Heart left ventricle (tissue), 16 donors: ENCODE measurements at places on chromosomes 13 and 19. TPM values are rescaled to one million over a fixed set of nuclear protein-coding genes. Genes with fewer than 3 reads are reported as not detected.

The OR7C1 gene
- not detected for polyA plus RNA-seq

DNA sequence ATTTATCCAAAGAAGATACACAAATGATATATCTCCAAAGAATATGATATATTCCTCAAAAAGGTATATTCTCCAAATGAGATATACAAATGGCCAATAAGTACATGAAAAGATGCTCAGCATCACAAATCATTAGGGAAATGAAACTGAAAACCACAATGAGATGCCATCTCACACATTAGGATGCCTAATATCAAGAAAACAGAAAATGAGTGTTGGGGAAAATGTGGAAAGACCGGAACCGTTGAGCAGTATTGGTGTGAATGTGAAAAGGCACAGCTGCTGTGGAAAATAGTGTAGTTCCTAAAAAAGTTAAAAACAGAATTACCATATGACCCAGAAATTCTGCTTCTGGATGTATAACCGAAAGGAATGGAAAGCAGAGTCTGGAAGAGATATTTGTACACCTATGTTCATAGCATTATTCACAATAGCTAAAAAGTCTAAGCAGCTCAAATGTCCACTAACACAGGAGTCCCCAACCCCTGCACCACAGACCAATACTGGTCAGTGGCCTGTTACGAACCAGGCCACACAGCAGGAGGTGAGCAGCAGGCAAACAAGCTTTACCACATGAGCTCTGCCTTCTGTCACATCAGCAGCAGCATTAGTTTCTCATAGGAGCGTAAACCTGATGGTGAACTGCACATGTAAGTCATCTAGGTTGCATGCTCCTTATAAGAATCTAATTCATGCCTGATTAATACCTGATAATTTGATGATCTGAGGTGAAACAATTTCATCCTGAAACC lies 291.9 kb downstream of the PCDH20 start:
- no peak for DNase-seq

- no peak for DNase-seq
These were observed 1.8 kb downstream of the FAM187B start for GRCh38 chr19:35226748-35227147.

DNA sequence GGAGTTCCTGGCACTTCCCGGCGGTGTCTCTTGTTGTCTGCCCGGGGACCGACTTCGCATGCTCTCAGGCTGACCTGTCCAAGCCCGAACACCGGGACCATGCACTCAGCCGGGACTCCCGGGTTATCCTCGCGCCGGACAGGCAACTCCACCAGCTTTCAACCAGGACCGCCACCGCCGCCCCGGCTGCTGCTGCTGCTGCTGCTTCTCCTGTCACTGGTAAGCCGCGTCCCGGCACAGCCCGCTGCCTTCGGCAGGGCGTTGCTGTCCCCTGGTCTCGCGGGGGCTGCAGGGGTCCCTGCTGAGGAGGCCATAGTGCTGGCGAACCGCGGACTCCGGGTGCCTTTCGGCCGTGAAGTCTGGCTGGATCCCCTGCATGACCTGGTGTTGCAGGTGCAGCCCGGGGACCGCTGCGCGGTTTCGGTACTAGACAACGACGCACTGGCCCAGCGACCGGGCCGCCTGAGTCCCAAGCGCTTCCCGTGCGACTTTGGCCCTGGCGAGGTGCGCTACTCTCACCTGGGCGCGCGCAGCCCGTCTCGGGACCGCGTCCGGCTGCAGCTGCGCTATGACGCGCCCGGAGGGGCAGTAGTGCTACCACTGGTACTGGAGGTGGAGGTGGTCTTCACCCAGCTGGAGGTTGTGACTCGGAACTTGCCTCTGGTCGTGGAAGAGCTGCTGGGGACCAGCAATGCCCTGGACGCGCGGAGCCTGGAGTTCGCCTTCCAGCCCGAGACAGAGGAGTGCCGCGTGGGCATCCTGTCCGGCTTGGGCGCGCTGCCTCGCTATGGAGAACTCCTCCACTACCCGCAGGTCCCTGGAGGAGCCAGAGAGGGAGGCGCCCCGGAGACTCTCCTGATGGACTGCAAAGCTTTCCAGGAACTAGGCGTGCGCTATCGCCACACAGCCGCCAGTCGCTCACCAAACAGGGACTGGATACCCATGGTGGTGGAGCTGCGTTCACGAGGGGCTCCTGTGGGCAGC lies 661 bp downstream of the FREM2 start:
- DNase-seq = no peak

- peak; percentile 97 for DNase-seq
These were observed 2.6 kb upstream of the WIZ start for GRCh38 chr19:15452111-15453047.
